ENCODE measurements at places on chromosomes 13 and 19. TPM values are rescaled to one million over a fixed set of nuclear protein-coding genes. Genes with fewer than 3 reads are reported as not detected.

The ZNF208 gene
- 0.25 TPM for total RNA-seq

The ZNF835 gene
- total RNA-seq, result 0.44 TPM

The TGFBR3L gene
- 0.89 TPM for total RNA-seq

The C19orf33 gene
- not detected for total RNA-seq

The PRKCG gene
- not detected for total RNA-seq

The SERP2 gene
- total RNA-seq, result 6.9 TPM

The ZNF534 gene
- total RNA-seq, result not detected

Measured in uterine smooth muscle cell (primary cell).